ENCODE measurements at places on chromosomes 11 and 22. TPM values are rescaled to one million over a fixed set of nuclear protein-coding genes. Genes with fewer than 3 reads are reported as not detected.

The PIH1D2 gene
- total RNA-seq, result 1.4 TPM

The OR8G5 gene
- total RNA-seq, result not detected

The GDPD4 gene
- total RNA-seq, result not detected

The DERL3 gene
- 1.9 TPM for total RNA-seq

The PTGDR2 gene
- total RNA-seq, result 0.13 TPM

- DNase-seq, result no peak
Observed at GRCh38 chr11:110919241-110919922, 207.1 kb upstream of the ARHGAP20 start.

GRCh38 chr11:103202048-103202651 is 92.9 kb downstream of the DYNC2H1 start:
- DNase-seq, result no peak

DNA sequence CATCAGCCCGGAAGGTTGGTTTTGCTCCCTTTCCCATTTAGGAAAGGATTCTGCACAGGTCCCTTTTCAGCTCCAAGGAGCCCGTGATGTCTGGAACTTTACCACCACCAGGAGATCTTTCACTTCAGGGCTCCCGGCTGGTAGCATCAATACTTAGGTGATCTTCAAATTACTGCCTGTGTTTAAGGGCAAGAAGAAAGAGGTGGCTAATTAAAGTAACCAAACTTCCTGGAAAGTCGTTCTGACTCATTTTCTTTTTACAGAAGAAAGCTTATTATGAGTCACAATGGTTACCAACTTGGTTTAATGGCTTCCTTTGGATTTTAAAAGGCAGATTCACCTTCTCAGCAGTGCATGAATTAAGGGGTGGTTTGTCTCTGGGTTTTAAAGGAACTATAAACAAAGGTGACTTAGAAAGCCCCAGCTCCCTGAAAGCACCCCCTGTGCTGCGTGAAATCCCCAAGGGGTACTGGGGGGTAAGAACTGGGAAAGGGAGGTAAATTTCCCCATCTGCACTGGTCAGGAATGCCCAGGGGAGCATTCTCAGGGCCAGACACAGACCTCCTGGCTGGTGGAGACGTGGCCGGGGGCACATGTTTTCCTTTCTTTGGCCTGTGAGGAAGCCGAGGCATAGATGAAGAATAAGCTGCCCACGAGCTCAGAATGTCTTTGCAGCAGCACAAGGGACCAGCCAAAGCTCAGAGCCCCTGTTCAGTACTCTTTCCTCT is 8.8 kb downstream of the POU2F3 start:
- no peak for DNase-seq

- DNase-seq, result no peak
Observed at GRCh38 chr11:42232673-42233072, 773.2 kb upstream of the LRRC4C start.

DNA sequence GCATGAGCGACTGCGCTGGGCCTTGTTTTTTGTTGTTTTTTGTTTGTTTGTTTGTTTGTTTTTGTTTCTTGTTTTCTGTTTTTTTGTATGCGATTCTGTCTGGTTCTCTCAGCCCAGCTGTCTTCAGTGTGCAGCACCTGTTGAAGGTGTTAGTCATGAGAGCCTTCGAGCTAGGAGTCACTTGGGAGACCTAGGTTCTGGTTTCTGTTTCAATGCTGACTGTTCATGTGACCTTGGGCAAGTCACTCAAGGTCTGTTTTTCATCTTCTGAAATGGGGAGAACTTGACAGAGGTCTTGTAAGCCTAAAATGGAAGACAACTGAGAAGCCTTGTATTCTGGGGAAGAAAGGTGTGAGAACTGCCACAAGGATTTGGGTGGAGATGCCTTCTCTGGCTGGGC is 1.8 kb downstream of the DCPS start:
- no peak for DNase-seq

DNA sequence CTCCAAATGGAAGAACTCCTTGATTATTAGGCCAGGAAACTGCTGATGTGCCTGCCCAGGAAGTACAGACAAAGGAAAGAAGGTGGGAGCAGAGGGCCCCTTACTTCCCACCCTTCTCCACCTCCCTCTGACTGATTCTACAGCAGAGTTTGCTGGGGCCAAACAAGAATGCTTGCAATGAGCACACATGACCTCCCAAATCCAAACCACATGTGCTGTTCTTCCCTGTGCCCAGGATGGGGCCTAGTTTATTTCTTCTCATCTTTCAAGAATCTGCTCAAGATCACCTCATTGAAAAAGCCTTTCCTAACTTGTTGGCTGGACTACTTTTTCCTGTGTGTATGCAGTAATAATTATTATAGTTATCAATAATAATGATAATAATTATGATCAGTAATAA is 286.1 kb downstream of the RAB38 start:
- no peak for DNase-seq

DNA sequence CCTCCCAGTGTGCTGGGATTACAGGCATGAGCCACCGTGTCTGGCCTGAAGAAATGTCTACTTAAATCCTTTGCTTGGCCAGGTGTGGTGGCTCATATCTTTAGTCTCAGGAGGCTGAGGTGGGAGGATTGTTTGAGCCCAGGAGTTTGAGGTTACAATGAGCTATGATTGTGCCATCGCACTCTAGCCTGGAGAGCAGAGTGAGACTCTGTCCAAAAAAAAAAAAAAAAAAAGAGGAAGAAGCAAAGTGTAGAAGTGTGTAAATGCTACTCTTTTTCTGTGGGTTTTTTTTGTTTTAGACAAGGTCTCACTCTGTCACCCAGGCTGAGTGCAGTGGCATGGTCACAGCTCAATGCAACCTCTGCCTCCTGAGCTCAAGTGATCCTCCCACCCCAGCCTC is 6.4 kb upstream of the ATG16L2 start:
- no peak for DNase-seq

DNA sequence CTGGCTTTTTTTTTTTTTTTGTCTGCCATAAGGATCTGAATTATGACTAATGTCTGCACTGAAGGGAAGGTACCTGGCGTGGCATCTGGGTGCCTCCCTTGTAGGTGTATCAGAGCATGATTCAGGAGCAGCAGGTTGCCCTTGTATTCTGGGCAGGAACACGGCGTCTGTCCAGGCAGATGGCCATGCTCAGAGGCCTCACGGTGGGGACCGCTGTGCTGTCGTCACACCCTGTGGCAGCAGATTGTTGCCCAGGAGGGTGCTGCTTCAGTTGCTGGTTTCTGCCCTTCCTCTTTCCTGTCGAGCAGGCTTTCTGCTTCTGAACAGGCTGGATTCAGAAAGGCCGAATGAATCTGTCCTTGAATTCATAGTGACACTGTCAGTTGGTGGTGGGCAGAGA is 11.0 kb downstream of the ZNRF3 start:
- DNase-seq, result peak; percentile 67

Measured in aorta (tissue), 5 donors.